ENCODE measurements at places on chromosomes 5 and 9. TPM values are rescaled to one million over a fixed set of nuclear protein-coding genes. Genes with fewer than 3 reads are reported as not detected.
A peak's percentile ranks its signal among the peaks of the same experiment; 100 is the strongest.

The DIPK1B gene
- total RNA-seq: 3.8 TPM

The TNFSF15 gene
- 3.3 TPM for total RNA-seq

The SYK gene
- total RNA-seq: 34.4 TPM

The TXNDC8 gene
- total RNA-seq: not detected

The UIMC1 gene
- total RNA-seq: 44.5 TPM

The MEIKIN gene
- total RNA-seq: not detected

The ADRB2 gene
- total RNA-seq: 8.5 TPM

The FREM1 gene
- 14.7 TPM for total RNA-seq

The SV2C gene
- total RNA-seq: not detected

The SLC6A7 gene
- not detected for total RNA-seq

The IFNW1 gene
- total RNA-seq: not detected

GRCh38 chr5:125874717-125875116, 548.5 kb upstream of the GRAMD2B start:
- DNase-seq: no peak

GRCh38 chr5:19534751-19535150, 453.2 kb downstream of the CDH18 start:
- DNase-seq: no peak

- no peak for DNase-seq
These were observed 21.4 kb upstream of the SPARC start for GRCh38 chr5:151708126-151708525.

- DNase-seq: no peak
These were observed 203.2 kb downstream of the TLR4 start for GRCh38 chr9:117907420-117907819.

- DNase-seq: peak; percentile 66
These were observed 25.0 kb downstream of the HMCN2 start for GRCh38 chr9:130290291-130291181.

DNA sequence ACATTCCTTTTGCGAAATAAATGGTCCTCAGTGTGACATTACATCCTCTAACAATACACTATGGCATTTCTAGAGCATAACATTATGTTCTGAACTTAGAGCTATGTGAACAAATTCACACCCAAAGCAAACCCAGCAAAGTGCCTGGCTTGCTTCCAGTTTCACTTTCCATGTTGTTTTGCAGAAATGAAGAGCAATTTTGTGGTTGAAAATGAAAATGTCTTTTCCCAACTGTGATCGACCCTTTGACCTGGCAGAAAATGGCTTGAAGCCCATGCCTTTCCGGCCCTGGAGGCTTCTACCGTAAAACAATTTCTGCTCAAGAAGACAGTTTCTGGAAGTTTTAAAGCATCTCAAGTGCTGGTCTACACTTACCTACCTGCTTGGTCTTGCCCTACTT, 344.7 kb upstream of the RGMB start:
- peak; percentile 32 for DNase-seq

GRCh38 chr5:34014626-34015025, 6.8 kb upstream of the AMACR start:
- no peak for DNase-seq

DNA sequence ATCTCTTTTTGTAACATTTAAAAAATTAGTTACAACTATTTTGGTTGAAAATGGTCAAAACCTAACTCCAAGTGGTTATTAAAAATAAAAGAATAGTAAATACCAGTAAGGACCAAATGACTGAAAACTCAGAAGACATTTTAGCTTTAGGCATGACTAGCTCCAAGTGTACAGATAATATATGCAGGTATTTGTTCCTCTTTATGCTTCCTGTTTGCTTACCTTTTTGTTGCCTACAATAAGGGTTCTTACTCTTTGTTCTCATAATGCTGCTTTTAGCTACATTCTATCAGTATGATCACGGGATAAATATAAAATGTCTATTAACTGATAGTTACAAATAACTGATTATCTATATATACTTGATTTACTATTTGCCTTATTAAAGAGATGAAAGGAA, 259.6 kb downstream of the CDH12 start:
- no peak for DNase-seq

- no peak for DNase-seq
These were observed 6.3 kb upstream of the TDRD7 start for GRCh38 chr9:97405551-97405950.

- no peak for DNase-seq
These were observed 2.0 kb downstream of the NRG2 start for GRCh38 chr5:140041099-140041491.

GRCh38 chr9:113695901-113696300, 180.2 kb upstream of the ZNF618 start:
- no peak for DNase-seq

GRCh38 chr9:133705576-133705975, 32.6 kb downstream of the SARDH start:
- DNase-seq: no peak

DNA sequence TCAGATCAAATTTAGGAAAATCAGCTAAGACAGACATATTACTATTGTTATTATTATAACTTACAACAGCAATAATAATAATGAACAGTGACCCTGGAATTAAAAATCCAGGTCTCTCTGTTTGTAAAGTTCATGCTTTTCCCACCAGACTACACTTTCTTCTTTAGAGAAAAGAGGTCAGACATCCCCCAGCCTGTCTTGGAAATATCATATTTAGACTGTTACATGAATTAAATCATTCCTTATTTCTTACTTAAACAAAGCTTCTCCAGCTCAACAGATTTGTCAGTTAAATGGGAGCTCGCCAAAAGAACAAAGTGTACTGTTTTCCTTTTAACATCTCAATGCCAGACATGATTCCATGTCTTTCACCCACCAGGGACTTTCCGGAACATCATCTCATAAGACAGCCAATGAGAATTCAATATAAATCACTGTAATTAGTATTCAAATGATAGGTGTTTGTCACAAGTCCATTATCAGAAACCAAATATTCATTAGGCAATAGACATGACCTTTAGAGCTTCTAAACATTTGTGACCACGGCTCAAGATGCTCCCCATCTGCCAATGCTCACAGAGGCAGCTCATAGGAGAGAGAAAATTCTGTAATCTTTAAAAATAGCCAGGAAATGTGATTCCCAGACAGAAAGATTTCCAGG, 351.9 kb downstream of the ENC1 start:
- peak; percentile 47 for DNase-seq

- DNase-seq: no peak
These were observed 74.2 kb upstream of the FBXL7 start for GRCh38 chr5:15425766-15426165.

- no peak for DNase-seq
These were observed 5.1 kb upstream of the TUT7 start for GRCh38 chr9:86359151-86359879.

- no peak for DNase-seq
These were observed 288.1 kb downstream of the ARL15 start for GRCh38 chr5:54022223-54022622.

- peak; percentile 65 for DNase-seq
These were observed 226.1 kb downstream of the NR3C1 start for GRCh38 chr5:143177263-143177983.

DNA sequence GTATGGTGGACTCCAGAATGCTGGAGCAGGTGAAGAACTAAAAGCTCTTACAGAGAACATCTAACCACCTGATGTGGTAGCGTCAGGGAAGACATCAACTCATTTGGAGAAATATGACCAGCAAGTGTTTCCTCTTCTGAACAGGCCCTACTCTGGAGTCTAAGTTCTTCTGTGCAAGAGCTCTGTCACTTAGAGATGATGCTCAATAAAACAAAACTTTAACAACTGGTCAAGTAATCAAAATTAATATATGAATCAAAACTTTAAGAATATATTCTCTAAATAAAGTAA, 85.8 kb downstream of the CYFIP2 start:
- DNase-seq: no peak

DNA sequence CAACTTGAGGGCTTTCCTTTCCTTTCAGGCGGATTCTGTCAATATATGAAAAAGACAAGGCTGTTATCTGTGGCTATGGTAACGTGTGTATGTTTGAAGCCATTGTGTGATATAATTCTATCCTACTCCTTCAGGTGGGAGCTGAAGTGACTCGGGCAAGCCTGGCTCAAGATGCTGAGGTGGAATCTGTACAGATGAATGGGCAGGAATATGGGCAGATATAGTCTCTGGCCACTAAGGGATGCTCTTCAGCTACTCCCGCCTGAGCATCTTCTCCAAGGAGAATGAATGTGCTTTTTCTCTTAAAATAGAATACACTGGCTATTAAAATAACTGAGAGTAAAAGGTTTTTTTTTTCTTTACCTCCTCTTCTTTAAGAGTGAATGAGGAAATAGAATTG, 244.8 kb downstream of the ADGRV1 start:
- no peak for DNase-seq

DNA sequence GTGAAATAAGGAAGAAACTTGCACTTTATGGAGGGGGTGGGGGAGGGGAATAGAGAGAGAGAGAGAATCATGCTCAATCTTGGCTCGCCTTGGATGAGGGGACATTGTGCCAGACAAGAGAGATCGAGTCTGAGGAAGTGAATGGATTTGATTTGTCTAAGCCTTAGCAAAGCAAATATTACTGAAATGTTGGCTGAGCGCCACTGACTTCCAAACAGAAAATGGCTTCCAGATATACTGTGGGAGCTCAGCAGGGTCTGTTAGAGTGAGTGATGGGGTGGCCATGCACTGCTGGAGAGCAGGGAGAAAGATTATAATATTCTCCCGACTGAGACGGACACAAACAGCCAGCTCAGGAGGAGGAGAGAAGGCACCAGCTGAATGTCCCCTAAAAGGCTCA, 34.5 kb downstream of the BRINP1 start:
- peak; percentile 23 for DNase-seq

GRCh38 chr9:107472581-107473340, 16.8 kb downstream of the KLF4 start:
- no peak for DNase-seq

DNA sequence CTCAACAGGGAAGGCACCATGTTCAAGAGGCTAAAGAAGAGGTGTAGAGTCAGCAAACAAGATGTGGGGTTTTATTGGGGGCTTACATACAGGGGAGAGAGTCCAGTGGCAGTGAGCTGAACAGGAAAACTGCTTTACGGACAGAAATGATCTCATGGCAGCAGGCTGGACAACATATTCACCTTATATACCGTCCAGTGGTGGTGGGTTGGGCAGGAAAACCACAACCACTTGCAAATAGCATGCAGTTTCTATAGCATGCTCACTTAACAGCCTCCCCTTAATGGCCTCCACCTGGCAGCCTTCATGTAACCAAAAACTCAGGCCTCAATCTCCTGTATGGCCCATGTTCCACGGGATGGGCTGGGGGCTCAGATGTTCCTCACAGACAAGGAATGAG, 5.4 kb downstream of the TNFSF8 start:
- no peak for DNase-seq

GRCh38 chr5:177557041-177557647, 2.8 kb upstream of the FAM193B start:
- DNase-seq: no peak

- DNase-seq: no peak
These were observed 206.5 kb downstream of the PAX5 start for GRCh38 chr9:36827593-36827992.

- DNase-seq: no peak
These were observed 665.5 kb upstream of the ZNF608 start for GRCh38 chr5:125411744-125412560.

DNA sequence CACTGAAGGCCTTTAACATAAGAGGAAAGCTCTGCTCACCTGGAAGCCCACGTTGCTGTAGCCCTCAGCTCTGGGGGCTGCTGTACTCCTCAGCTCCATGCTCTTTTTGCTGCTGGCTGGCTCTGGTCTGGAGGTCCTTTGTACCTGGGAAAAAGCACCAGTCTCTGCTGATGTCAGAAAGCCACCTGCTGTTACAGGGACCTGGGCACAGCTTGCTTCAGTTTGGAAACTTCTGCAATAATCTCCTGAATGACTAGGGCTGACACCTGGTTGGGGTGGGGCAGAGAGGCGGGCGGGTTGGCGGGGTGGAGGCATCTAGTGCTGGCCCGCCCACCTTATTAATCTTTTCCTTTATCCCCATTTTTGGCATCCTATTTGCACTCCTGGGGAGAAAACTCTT, at the start of gene SLC28A3:
Gene SLC28A3 (minus strand): TSS at position 224 of the 400 bp plus-strand sequence. CDS start 125 bp downstream, at position 99.
- DNase-seq: peak; percentile 55

DNA sequence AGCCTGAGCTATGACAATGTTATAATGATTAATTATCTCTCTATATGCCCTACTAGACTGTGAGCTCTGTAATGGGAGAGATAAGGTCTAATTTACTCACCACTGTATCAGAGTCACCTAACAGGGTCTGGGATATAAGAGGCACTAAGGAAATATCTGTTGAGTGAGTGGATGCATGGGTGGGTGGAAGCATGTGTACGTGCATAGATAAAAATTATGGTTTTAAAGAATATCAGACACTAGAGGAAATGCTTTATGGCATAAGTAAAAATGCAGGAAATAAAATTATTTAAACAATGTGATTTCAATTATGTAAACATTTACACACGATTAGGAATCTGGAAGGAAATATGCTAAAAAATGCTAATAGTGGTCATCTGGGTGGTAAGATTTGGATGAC, 137.8 kb downstream of the SPOCK1 start:
- no peak for DNase-seq

- DNase-seq: peak; percentile 42
These were observed 1.7 kb downstream of the SSBP2 start for GRCh38 chr5:81749192-81749560.

- no peak for DNase-seq
These were observed 65.2 kb downstream of the STARD4 start for GRCh38 chr5:111447099-111447498.

DNA sequence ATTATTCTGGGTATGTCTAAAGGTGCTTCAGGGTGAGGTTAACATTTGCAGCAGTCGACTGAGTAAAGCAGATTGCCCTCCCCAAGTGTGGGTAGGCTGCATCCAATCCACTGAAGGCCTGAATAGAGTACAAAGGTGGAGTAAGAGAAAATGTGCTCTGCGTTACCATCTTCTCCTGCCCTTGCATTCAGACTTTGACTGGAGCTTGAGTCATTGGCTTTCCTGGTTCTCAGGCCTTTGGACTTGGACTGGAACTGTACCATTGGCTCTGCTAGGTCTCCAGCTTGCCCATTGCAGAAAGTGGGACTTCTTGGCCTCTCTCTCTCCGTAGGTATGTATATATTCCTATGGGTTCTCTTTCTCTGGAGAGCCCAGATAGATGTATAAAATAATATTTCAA, 120.9 kb upstream of the CNTLN start:
- DNase-seq: no peak

Measured in stomach (tissue), 19 donors.